ENCODE measurements at places on chromosomes 2 and 18.

DNA sequence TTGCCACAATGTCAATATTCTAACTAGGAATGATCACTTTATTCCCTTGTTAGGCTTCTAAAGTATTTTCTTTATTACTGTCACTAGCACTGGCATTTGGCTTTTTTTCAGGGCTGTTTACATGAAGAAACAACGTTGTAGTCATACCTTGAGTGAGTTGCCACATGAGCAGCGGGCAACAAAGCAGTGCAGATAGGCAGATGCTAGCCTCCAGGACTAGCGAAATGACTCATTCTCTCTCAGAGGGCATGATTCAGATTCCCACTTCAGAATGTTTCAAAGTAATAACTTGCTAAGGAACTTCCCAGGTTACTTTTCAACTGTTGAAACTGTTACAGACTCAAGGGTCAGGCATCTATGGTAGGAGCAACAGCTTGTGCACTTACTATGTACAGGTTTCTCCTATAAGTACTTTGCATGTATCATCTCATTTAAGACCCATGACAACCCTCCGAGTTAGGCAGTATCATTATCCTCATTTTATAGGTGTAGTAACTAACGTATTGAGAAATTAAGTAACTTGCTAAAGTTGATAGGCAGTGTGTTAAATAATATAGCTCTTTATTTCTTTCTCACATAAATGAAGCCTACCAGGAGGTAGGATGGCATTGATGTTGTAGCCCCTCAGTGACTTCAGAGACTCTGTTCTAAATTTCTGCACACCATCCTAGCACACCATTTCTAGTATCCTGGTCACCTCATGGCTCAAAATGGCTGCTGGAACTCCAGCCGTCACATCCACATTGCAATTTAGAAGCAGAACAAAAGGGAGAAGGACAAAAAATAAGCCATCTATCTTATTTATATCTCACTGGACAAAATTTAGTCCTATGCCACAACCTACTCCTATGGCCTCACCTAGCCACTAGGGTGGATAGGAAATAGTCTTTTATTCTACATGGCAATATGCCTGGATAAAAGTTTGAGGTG lies 83.3 kb downstream of the ICOS start:
- peak; percentile 71 for DNase-seq

DNA sequence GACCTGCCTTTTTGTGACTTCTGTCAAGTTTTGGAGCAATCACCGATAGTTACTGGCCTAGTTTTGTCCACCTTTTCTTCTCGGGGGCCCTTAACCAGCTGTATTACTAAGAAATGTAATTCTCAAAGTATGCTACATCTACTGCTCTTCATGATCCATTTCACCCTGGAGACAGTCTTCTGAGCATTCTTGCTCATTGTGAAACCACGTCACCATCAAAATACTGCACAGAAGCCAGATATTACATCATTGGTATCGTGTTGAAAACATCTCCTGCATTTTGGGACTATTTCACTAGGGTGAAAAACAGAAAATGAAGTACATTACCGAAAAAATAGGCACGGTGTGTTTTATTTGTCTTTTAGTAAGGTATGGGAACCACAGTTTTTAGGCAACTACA lies 11.7 kb downstream of the LYPD6B start:
- no peak for DNase-seq

DNA sequence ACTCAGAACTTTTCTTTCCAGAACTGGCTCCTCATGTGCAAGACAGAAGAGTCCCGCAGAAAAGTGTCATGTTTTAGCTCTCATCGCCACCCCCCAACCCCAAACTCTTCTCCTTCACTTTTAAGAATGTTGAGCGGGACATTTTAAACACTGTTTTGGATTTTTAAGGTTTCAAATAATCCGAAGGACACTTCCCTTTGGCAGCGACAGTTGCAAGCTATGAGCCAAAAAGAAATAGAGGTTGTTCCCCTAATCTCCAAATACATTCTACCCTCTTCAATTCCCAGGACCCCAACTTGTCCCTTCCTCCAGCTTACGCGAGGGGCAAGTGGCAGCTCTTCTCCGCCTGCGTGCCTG lies 678 bp upstream of the UBE2E3 start:
- DNase-seq, result no peak

DNA sequence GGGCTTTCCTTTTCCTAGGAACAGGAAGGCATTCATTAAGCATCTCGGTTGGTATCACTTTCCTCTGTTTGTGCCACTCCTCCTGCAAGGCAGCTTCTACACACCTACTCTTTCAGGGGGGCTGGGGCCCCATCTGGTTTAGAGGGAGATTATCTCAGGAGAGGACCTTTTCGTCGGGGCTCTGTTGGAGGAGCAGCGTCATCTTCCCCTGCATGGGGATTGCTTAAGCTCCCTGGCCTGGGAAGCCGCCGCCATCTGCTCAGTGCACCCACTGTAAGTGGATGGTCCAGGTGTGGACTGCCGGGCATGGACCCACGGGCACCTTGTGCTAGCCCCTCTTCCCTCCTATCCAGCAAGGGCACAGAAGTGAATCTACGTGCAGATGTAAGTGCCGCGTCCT lies 355.3 kb upstream of the SMIM21 start:
- DNase-seq, result no peak

All from stimulated activated CD4-positive, alpha-beta T cell treated with anti-CD3 and anti-CD28 coated beads, Interleukin-15, amount 100 ng/mL, for 48 hours (primary cell).